ENCODE measurements at places on chromosomes 13 and 19.

- no peak for DNase-seq
Measured at GRCh38 chr13:85312071-85312470, 487.1 kb downstream of the SLITRK6 start.

DNA sequence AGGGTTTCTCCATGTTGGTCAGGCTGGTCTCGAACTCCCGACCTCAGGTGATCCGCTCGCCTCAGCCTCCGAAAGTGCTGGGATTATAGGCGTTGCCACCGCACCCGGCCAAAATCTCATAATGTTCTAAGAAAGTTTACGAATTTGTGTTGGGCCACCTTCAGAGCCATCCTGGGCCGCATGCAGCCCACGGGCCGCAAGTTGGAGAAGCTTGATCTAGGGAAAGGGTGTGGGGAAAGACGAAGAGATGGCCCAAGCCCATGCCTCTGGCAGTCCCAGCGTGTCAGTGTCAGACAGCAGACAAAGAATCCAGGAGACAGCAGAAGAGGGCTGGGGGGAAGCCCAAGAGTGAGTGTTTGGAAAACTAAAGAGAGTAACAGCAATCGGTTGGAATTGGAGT, 17.3 kb upstream of the PNMA8C start:
- no peak for DNase-seq

DNA sequence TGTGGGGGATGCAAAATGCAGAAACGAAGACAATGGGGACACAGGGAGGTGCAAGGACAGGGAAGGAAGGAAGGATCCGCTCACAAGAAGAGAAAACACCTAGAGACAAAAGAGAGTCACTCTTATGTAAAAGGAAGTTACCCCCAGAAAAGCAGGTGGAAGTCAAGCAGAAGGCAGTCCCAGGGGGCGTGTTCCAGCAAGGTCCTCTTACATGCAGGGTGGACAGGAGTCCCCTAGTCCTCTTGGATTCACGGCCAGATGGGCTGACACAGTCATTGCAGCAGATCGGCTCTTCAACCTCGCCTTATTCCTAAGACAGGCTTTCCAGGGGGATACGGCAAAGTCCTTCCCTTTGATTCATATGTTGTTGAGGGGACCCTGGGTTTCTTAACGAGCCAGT, 83.9 kb upstream of the SPATA13 start:
- no peak for DNase-seq

GRCh38 chr19:41303954-41304353, 6.0 kb upstream of the CCDC97 start:
- no peak for DNase-seq

GRCh38 chr19:8185343-8186068, 23.7 kb upstream of the CERS4 start:
- DNase-seq = no peak

GRCh38 chr13:78679329-78679728, 20.4 kb upstream of the OBI1 start:
- no peak for DNase-seq

Data from CD8-positive, alpha-beta memory T cell (primary cell).